ENCODE measurements at places on chromosomes 11 and 22. TPM values are rescaled to one million over a fixed set of nuclear protein-coding genes. Genes with fewer than 3 reads are reported as not detected.

The PRR33 gene
- polyA plus RNA-seq = not detected

The SCGB1D2 gene
- not detected for polyA plus RNA-seq

The FSHB gene
- polyA plus RNA-seq = not detected

The ANO1 gene
- polyA plus RNA-seq = 4.1 TPM
